ENCODE measurements at places on chromosomes 3 and 15.

DNA sequence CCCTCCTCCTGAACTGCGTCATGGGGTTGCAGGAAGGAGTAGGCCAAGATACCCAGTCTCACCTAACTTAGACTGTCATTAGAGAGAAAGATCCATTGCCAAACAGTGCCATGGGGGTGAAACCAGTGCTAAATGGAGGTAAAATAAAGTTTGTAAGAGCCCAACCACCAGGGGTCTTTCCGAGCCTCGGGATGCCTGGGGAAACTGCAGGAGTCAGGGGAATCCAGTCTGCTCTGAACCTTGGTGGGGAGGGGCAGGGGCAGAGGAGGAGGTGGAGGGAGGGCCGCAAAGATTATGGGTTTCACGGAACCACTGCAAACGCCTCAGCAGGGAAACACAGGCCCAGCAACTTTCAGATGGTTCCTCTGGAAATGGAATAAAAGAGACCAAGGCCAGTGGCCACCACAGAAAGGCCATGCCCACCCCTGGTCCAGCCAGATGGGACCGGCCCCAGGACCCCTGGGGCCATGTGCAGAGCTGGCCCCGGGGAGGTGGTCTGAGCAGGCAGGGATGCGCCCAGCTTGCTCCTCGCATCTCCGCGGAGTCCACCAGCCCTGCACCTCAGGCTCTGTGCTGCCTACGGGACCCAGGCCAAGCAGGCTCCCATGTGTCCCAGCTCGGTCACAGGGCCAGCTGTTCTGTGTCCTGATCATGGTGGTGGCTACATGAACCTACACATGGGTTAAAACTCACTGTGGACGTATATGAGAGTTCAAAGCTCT is 19.8 kb upstream of the GP9 start:
- DNase-seq, result no peak

DNA sequence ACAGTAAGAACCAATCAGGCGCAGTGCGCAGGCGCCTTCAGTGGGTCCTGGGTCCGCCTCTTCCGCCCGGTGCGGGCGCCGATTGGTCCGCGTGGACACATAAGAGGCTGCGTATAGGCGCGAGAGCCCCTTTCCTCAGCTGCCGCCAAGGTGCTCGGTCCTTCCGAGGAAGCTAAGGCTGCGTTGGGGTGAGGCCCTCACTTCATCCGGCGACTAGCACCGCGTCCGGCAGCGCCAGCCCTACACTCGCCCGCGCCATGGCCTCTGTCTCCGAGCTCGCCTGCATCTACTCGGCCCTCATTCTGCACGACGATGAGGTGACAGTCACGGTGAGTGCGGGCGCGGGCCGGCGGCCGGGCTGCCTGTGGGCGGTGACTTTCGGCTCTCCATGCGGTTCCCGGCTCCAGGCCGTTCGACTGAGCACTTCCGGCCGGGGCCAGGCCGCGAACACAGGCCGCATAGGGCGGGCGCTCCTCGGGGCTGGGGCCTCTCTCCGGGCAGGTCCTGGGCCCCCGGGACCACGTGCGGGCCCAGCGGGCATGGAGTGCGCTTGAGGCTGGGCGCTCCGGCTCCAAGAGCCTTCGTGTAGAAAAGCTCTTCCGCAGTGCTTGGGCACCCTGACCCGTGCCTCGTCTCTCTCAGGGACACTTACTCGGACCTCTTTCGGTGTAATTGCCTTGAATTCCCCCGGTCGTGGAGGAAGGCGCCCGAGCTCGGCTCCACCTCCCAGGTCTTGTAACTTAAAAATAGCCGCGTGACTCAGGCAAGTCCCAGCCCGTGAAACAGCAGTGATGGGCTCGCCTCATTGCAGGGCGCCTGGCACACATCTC is at the start of gene RPLP1:
Gene RPLP1 (plus strand): TSS at position 127 of the 830 bp plus-strand sequence. CDS start 131 bp downstream, at position 258.
- peak; percentile 92 for DNase-seq

- DNase-seq, result no peak
Observed at GRCh38 chr15:52673734-52674133, 5.5 kb downstream of the ATOSA start.

DNA sequence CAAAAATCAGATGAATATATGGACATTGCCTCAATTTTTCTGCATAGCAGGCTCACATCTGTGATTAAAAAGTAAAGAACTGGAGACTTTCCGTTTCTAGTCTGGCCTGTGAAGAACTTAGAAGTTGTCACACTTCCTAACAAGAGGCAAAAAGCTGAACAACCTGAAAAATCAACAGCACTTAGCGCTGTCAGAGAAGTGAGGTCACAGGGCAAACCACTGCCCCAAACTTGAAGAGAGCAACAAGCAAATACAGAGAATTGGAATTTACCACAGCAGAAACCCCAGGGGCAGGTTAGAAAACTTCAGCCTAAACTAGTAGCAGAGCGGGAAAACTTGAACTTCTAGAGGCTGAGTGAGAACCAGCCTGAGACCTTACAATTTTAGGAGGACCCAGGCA is 38.9 kb downstream of the CCDC54 start:
- no peak for DNase-seq

- DNase-seq, result no peak
Observed at GRCh38 chr3:146504498-146505197, 35.3 kb upstream of the PLSCR2 start.

DNA sequence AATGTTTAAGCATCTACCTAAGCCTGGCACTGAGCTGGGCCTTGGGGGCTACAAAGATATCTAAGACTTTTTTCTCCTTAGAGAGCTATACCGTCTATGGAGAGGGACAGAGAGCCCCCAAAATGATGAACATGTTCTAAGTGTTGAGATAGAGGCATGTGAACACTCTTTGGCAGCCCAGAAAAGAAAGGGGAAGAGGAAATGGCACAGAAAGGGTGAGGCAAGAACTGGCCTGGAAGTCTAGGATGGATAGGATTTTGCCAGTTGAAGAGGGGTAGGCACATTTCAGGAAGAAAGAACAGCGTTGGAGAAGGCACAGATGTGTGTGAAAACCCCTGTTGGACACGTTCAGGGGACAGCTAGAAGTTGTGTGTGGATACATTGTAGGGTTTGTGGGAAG is 276.2 kb upstream of the LRRFIP2 start:
- no peak for DNase-seq

DNA sequence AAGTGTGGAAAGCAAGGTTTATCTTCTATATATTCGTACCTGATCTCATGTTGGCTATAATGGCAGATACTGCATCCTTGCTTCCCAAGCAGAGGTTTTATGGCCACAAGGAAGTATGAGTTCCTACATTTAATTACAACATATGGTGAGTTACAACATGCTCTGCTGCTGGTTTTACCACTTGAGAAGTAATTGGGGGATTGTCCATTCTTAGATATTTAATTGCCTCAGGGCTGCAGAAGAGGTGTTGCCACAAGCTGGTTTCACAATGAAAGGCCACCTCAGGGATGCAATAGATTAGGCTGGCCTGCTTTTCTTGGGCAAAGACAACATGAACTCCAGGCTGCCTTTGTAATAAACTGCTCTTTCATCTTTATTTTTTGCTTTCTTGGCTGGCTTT is 48.6 kb downstream of the RAP2B start:
- DNase-seq, result no peak

DNA sequence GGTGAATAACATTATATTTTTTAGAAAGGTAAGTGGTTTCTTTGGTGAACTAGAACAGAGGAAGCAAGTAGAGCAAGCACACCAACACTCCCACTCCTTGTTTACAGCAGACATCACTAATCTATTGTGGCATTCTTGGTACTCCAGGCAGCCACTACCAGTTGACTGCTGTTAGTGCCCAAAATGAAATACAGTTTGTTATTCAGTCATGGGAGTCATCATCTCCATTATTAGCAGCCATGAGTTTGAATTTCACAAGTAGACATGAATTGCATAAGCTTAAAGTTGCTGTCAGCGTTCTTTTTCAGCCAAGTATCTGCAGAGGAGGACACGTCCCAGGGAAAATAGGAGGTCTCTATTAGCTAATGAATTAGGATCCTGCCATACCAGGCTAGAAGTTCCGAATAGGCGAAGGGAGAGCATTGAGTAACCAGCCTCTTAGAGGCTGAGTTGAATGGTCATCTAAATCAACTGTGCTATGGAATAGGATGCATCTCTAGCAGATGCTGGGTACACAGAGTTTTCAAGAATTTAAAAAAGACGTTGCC is 252.7 kb upstream of the ICE2 start:
- no peak for DNase-seq

GRCh38 chr3:66095295-66096001 is 56.7 kb upstream of the MAGI1 start:
- DNase-seq, result no peak

DNA sequence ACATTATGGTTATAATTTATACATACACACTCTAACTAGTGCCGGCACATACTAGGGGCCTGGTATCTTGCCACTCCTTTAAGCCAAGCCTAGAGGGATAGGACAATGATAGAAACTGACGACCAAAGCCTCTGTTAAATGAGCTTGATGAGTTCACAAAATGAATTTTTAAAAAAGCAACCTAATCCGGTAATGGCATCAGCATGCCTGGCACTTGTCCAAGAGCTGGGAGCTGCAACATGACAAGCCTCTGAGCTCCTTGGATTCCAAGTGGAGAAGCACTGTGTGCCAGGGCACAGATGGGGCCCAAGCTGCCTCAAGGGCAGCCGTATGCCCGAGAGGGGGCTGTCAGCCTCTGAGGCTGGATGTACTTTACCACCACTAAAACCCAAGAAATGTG is 9.7 kb downstream of the ETV5 start:
- DNase-seq, result no peak

- no peak for DNase-seq
Observed at GRCh38 chr15:63345391-63345752, 36.3 kb downstream of the CA12 start.

- no peak for DNase-seq
Observed at GRCh38 chr15:44298878-44299277, 10.4 kb downstream of the GOLM2 start.

DNA sequence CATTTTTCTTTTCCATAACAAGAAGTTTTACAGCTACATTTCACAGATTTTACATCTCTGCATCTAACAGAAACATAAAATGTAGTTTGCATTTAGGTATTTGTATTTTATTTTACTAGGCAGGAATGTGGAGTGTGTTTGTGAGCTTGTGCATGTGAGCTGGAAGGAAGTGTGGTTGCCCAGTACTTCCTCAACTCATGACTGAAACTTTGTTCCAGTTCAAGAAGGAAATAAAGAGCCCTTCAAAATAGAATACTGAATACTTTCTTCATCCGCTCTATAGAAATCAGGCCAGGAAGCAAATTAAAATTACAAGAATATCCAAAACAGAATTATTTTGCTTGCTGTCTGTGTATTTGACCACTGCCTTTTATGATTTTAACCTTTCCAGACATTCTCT is 81.3 kb downstream of the CHL1 start:
- DNase-seq, result no peak

DNA sequence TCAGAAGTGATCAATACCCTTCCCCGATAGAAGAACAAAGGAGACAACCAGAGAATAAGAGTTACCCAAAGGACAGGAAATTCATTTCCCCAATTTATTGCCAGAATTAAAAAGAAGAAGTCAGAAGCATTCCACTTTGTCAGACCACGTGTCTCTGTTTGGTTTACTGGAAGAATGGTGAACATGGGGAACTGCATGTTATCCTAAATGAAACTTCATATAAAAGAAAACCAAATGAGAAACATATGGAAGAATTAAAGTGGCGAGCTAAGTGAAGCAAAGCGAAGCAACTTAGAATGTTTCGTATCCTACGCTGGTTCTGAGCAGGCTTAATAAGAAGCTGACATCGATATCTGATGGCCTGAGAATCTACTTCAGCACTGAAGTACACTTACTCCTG is 190.7 kb downstream of the MAGI1 start:
- DNase-seq, result no peak

DNA sequence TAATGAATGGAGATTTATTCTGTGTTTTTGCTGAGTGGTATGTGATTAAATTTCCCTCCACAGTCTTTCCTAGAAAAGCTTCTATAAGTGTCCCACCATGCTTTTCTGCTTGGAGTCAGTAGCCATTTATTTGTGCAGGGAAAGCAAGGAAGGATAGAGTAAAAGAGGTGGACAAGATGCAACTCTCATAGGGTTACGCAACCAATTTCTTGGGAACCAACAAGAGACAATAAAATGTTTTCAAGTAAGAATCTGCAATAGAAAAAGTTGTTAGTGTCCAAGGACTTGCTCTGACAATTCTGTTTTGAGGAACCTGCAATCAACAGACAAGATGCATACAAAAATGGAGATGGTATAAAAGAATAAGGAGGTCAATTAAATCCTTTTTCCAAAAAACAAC is 153.8 kb upstream of the MITF start:
- DNase-seq, result no peak

- peak; percentile 76 for DNase-seq
Observed at GRCh38 chr15:90071220-90071807, 31.0 kb downstream of the IDH2 start.

- no peak for DNase-seq
Observed at GRCh38 chr3:67564973-67565372, 89.4 kb downstream of the SUCLG2 start.

GRCh38 chr3:45123030-45123429 is 23.1 kb downstream of the CDCP1 start:
- no peak for DNase-seq

DNA sequence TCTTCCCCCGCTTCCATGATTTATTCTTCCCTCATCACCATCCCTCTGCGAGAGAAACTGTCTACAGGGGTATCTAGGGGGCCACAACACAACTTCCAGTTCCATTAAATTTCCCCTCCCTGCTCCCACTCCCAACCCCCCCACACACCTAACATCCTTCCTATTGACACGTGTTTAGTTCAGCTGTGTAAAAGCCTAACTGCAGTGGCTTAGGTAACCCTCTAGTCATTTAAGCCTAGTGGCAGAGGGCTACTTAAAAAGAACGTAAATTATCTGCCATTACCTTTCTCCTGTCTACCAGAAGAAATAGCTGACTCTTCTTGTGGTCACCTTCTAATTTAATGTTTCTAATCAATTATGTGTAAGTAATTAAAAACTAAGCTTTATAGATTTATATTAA is 56.3 kb downstream of the ZNF148 start:
- no peak for DNase-seq

DNA sequence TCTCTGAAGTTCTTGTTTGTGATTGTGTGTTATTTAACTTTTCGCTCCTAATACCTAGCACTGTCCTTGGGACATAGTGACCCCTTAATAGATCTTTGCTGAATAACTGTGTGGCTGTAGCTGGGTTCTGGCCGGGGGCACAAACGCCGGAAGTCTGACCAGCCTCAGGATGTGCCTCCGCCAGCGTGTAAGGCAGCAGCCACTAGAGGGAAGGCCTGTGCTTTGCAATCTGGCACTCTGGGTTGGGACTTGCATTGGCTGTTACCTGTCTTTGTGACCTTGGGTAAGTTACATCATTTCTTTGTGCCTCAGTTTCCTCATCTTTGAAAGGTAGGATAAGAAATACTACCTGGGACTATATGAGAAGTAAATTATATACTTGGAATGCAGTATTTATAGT is 158.7 kb downstream of the GHSR start:
- no peak for DNase-seq

GRCh38 chr3:37625690-37626360 is 235.9 kb upstream of the CTDSPL start:
- DNase-seq, result no peak

GRCh38 chr3:53850895-53851294 is 4.5 kb downstream of the IL17RB start:
- no peak for DNase-seq

DNA sequence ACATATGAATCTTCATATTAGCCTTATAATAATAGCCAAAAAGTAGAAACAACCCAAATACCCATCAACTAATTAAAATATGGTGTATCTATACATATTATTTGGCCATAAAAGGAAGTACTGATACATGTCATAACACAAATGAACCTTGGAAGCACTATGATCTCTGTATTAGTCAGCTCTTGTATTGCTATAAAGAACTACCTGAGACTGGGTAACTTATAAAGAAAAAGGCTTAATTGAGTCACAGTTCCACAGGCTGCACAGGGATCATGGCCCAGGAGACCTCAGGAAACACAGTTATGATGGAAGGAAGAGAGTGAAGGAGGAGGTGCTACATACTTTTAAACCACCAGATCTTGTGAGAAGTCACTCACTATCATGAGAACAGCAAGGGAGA is 16.0 kb upstream of the CCR2 start:
- DNase-seq, result no peak

All from activated T-cell treated with anti-CD3 and anti-CD28 coated beads for 4 hours (primary cell).